Right renal cortex interstitium (tissue), 3 donors: ENCODE measurements at places on chromosomes 16 and 17.

DNA sequence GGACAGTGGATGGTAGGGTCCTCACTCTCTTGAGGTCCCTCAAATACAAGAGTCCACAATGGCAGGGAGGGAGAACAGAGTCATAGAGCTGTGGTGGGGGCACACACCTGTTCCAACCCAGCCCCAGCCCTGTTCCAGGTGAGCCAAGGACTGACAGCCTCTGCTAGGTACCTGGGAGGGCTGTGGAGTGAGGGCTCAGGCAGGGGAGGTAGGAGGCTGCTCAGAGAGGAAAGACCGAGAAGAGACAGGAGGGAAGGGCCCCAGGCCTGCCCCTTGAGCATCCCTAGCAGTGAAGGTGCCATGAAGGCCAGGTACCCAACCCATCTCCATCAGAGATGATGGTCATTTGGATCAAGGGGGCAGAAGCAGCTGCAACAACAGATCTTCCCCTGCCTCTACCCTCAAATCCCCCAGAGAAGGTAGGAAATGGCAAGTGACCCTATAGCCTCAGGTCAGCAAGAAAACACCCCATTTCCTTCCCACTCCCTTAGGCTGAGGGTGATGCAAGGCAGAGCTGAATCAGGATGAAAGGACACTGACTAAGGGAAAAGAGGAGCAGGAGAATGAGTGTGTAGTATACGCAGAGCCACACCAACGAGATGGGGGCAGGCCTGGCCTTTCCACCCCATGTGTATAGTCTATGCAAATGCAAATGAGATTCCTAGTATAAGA is 28.6 kb downstream of the CD300LG start:
- DNase-seq = no peak

GRCh38 chr17:32159586-32160438 is 17.5 kb downstream of the RHOT1 start:
- no peak for DNase-seq

GRCh38 chr17:81722184-81723120 is 10.4 kb downstream of the SLC25A10 start:
- DNase-seq = no peak

- no peak for DNase-seq
These were observed 27.1 kb upstream of the SCNN1B start for GRCh38 chr16:23274968-23275367.
